ENCODE measurements at places on chromosomes 4 and X.

DNA sequence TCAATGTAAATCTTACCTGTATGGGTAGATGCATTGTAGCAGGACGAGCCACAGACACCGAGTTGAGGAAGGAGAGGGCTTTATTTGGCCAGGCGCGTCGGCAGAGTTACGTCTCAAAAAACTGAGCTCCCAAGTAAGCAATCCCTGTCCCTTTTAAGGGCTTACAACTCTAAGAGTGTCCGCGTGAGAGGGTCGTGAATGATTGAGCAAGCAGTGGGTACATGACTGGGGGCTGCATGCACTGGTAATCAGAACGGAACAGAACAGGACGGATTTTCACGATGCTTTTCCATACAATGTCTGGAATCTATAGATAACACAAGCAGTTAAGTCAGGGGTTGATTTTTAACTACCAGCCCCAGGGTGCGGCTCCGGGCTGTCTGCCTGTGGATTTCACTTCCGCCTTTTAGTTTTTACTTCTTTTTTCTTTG lies 524.9 kb upstream of the HTR2C start:
- no peak for DNase-seq

DNA sequence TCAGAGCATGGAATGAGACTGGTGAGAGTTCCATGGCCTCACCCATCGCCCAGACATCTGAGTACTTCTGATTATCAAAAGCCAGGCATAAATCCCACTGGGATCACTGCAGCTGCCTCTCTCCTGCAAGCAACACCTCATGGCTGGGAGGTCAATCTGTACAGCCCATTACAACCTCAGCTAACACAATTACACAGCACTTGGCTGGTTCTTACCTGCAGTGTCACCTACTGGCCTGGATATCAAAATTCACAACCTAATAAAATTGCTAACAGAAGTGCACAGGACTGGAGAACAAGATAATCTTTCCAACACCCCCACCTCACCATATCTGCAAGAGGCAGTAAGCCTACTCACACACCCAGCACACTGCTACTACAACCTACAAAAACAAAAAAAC lies 341.7 kb upstream of the NDST3 start:
- DNase-seq, result no peak

- no peak for DNase-seq
Observed at GRCh38 chr4:107147873-107148272, 111.8 kb upstream of the DKK2 start.

DNA sequence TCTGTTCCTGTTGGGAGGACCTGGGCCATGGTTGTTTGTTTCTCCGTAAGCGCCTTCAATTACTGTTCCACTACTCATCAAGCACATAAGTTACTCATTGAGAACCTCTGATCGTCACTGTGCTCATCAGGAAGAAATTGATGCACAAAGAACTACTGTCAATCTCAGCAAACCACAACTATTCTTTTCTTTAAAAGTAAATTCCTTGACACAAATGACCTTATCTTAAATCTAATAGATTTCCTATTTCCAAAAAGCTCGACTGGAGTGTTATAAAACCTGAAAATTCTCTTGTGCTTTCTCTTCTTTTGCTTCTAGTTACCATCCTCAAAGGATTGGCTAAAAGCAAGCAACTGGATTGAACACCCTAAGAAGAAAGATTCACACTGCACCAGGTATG lies at the start of gene MUC7:
Gene MUC7 (plus strand): TSS at position 301 of the 400 bp plus-strand sequence. CDS start 1,825 bp downstream, outside the sequence.
- DNase-seq, result no peak

Measured in Panc1 (cell line).